PC-3 (cell line): ENCODE measurements at places on chromosomes 16 and 17. TPM values are rescaled to one million over a fixed set of nuclear protein-coding genes. Genes with fewer than 3 reads are reported as not detected.

Gene CFAP119
- total RNA-seq = 8.6 and 9.6 TPM in 2 replicates

Gene CDIP1
- 7.1 and 8.7 TPM in 2 replicates for total RNA-seq

Gene DHRS7C
- total RNA-seq = not detected in 2 replicates

Gene MPO
- total RNA-seq = not detected in 2 replicates

Gene AHSP
- total RNA-seq = not detected in 2 replicates

Gene C16orf95
- total RNA-seq = 2.4 and 3.3 TPM in 2 replicates

Gene KRTAP9-4
- total RNA-seq = not detected in 2 replicates

Gene UTS2R
- not detected in 2 replicates for total RNA-seq

Gene CIBAR2
- total RNA-seq = not detected in 2 replicates

Gene PLD6
- 11.6 and 18.0 TPM in 2 replicates for total RNA-seq

Gene PRR35
- not detected in 2 replicates for total RNA-seq

Gene P2RX1
- total RNA-seq = not detected in 2 replicates

DNA sequence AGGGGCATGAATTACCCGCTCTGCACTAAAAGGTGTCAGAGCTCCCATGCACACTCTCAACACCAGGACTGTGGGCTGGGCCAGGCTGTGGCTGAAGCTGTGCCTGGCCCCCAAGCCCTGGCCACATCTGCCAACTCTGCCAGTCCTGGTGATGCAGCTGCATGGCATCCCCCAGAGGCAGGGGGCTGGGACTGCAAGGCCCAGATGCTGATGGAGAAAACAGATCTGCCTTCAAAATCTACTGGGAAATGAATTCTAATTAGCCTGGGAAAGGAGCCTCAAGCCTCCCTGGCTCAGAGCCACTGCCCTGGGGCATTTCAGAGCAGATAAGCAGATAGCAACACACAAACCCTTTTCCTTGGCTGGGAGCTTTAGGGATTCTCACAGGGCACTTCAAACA is 3.4 kb downstream of the CHST6 start:
- DNase-seq = peak; percentile 40

DNA sequence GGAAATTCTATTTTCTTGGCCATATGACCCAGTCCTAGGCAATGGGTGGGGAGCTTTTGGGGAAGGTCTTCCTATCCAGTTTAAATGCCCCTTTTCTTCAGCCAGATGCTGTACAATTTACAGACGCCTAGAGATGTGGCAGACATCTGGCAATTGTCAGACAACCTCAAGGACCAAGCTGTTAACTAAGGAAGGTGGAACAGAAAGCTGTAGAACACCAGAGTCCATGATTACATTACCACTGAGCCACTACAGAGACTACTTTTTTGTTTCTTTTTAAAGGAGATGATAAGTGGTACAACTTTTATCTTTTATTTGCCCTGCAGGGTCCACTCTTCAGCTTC is 21.1 kb upstream of the CORO6 start:
- no peak for DNase-seq

- DNase-seq = no peak
Measured at GRCh38 chr17:47286198-47286914, 32.7 kb downstream of the ITGB3 start.

GRCh38 chr17:45914047-45914717 is 19.8 kb downstream of the MAPT start:
- DNase-seq = no peak

DNA sequence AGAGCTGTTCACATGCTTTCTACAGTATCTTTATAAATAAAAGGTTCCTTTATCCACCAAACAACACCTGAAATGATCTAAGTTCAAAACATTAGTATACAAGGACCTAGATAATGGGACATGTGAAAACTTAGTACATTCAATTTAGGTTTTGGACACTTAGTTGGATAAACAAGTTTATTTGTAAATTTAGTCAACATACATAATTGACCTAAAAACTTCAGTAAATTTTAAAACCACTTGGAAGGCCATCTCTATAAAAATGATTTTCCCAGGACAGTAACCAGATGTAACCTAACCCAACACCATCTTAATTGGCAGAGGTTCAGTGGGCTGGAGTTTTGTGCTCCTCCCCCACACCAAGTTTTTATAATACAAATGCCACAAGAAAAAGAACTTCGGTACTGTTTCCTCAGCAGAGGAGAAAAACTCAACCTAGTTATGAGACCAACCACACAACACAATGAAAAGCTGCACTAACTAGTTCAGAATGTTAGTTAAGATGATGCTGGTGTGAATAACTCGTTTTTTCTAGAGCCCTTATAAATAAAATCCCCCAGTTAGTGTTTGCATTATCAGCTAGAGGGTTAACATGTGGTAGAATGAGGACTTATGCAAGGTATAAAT is 7.2 kb upstream of the UNK start:
- no peak for DNase-seq

GRCh38 chr16:79712276-79712675 is 111.7 kb upstream of the MAF start:
- no peak for DNase-seq

DNA sequence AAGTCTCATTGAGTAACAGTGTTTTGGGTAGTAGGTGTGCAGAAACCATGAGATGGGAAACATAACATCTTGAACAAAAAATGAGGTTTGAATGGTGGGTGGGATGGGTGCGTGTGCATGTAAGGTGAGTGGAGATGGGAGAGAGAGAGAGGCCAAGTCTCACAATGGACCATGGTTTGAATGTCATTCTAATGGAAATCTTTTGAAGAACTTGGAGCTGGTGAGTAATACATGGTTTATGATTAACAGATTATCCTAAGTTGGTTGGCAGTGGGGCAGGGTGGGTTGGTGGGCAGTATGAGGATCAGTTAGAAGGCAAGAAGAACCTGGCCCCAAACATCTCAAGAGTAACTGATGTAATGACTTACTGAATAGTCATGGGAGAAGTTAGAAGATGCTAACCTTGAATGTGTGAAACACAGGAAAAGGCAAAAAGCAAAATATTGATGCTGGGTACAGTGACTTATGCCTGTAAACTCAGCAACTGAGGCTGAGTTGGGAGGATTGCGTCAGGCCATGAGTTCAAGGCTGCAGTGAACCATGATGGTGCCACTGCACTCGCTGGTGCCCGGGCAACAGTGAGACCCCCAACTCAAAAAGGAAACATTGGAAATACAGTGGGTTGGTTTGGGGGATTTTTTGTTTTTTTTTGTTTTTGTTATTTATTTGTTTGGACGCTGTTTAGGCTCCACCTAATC is 32.7 kb downstream of the ZNF207 start:
- no peak for DNase-seq

- DNase-seq = no peak
Measured at GRCh38 chr16:87048038-87048729, 269.0 kb downstream of the C16orf95 start.

- no peak for DNase-seq
Measured at GRCh38 chr17:4001048-4001590, 36.9 kb upstream of the ATP2A3 start.

DNA sequence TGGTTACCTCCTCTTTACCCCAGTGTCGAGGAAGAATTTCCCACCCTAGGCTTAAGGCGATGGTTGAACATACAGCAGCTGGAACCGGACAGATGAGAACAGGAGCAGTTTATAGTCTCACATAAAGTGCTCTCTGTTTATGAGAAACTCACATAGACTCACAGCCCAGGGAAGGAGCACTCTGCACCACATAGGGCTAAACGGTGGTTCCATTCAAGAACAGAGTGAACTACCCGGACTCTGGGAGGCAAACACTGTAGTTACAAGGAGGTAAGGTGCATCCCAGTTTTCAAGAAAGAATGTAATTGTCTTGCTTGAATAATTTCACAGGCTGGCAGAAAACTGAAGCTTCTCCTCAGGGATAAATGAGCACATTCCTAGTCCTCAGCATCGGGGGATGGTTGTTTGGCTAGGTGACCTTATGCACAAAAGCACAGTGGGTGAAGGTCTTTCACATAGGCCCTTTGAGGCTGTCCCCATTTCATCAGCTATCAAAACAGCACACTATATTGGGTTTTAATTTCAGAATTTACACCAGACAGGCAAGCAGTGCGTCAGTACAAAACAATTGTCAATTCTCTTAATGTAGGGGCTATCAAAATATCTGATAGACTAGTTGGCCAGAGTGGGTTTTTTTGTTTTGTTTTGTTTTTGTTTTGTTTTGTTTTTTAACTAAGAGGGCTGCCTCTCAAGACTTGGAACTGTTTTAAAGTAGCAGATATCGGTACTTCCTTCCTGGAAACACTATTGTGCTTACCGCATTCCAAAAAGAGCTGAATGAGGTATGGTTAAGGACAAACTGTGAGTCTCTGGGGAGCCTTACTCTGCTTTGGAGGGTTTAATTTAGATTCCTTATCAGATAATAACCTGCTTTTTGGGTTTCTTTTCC is 918.1 kb upstream of the CDH8 start:
- DNase-seq = no peak

DNA sequence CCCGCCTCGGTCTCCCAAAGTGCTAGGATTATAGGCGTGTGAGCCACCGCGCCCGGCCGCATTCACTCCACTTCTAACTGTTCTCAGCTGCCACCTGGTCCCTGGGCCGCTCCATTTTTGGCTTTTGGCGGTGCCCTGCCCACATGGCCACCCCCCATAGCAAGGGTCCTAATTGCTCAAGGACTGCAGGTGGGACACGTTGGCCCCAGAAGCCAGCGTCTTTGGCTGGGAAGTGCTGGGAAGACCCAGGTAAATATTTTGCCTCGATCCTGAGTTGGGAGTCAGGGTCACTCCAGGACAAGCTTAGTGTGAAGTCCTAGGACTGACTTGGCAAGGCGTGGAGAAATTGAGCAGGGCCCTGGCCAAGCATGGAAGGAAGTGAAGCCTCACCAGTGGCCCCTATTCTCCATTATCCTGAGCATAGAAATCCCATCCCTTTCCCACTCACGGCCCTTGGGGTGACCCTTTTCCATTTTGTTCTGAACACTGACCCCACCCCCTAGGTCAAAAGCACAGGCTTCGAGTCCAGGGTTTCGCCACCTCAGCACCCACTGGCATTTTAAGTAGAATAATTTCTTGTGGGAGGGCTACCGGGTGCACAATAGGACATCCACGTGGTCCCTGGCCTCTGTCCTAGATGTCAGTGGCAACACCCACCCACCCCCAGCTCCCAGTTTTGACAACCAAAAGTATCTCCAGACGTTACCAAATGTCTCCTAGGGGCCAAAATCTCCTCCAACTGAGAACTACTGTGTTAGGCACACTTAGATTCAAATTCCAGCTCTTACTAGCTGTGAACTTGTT is 5.9 kb upstream of the WDR81 start:
- DNase-seq = no peak

DNA sequence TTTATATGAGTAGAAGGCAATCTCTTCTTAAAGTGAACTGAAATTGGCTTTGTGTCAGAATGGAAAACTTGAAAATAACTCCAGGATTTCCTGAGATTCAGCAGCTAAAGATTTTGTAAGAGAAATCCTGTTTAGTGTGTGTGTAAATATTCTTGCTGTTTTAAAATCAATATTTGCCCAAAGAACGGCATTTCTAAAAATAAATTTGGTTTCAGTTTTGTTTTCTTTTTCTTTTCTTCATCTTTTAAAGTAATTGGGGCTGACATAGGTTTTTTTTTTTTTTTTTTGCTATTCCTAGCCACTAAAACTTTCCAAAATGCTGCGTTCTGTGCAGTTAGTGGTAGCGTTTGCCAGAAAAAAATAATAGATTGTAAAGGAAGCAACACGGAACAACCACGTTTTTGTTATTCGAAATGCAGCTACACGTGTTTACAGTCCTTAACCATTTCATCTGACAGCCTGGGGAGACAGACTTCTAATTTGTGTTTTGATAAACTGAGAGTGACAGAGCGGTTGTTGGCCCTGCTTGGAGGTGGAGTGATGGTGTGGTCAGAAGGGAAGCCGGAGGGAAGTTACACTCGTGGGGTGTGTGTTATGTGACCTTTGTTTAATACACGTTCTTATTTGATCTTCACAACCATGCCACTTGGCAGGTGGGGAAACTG is 21.6 kb upstream of the SMPD3 start:
- no peak for DNase-seq

- DNase-seq = no peak
Measured at GRCh38 chr16:85650844-85651628, 37.7 kb downstream of the GINS2 start.

GRCh38 chr17:40535924-40536294 is 29.4 kb downstream of the CCR7 start:
- no peak for DNase-seq

DNA sequence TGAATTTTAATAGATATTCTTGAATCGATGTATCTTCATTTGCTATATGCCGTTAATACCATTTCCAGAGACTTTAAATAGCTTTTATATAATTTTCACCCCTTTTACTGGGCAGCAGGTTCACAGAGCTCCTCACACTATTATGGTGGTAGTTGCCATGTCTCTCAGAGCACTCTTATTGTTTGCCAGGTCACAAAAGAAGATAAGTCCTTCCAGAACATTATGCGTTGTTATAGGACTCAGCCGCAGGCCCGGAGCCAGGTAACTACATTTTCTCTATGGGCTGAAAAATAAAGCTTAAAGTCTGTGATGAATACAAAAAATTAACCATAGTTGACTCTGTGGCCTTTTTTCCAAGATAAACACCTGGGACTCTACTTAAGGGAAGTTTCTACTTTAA is 24.0 kb downstream of the AKTIP start:
- DNase-seq = no peak

DNA sequence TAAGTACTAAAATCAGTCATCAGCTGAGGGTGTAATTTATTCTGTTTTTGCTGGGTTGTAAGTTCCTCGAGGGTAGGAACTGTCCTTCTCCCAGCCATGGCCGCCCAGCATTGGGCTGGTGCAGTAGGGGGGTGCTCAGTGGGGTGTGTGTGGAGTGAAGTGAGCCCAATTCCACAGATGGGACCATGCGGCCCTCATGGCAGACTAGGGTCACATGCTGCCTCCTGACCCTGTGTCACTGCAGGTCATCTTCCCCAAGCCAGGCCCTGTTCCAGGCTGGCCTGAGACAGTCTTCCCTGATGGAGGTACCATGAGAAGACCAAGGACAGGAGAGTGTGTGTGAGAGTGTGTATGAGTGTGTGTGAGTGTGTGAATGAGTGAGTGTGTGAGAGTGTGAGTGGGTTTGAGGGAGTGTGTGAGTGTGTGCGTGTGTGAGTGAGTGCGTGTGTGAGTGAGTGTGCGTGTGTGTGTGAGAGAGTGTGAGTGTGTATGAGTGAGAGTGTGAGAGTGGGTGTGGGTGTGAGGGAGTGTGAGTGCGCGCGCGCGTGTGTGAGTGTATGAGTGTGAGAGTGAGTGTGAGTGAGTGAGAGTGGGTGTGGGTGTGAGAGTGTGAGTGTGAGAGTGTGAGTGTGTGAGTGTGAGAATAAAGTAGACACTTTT is 3.7 kb downstream of the SLC26A11 start:
- DNase-seq = no peak

- no peak for DNase-seq
Measured at GRCh38 chr17:63423251-63423950, 22.7 kb downstream of the CYB561 start.

DNA sequence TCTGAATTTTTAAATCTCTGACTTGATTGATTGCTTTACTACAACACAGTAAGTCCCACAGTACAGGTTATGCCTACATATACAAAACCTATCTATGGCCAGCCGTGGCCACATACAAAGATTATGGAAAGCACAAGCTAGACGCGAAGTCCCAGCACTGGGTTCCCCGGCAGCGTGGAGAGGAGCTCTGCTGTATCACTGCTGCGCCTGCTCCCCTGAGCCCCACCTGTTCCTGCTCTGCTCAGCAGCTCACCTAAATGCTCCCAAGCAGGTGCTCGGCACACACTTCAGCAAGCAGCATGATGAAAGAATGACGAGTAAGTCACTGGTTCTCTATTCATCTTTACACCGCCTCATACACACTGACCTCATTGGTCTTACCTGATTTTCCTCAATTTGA is 20.6 kb downstream of the ZDHHC7 start:
- no peak for DNase-seq

- DNase-seq = no peak
Measured at GRCh38 chr16:83630979-83631378, 176.8 kb upstream of the HSBP1 start.

GRCh38 chr17:31919802-31920525 is 16.8 kb upstream of the SUZ12 start:
- DNase-seq = no peak

GRCh38 chr17:2297023-2297422 is 6.6 kb downstream of the SMG6 start:
- DNase-seq = no peak
